ENCODE measurements at places on chromosomes 2 and 18.

DNA sequence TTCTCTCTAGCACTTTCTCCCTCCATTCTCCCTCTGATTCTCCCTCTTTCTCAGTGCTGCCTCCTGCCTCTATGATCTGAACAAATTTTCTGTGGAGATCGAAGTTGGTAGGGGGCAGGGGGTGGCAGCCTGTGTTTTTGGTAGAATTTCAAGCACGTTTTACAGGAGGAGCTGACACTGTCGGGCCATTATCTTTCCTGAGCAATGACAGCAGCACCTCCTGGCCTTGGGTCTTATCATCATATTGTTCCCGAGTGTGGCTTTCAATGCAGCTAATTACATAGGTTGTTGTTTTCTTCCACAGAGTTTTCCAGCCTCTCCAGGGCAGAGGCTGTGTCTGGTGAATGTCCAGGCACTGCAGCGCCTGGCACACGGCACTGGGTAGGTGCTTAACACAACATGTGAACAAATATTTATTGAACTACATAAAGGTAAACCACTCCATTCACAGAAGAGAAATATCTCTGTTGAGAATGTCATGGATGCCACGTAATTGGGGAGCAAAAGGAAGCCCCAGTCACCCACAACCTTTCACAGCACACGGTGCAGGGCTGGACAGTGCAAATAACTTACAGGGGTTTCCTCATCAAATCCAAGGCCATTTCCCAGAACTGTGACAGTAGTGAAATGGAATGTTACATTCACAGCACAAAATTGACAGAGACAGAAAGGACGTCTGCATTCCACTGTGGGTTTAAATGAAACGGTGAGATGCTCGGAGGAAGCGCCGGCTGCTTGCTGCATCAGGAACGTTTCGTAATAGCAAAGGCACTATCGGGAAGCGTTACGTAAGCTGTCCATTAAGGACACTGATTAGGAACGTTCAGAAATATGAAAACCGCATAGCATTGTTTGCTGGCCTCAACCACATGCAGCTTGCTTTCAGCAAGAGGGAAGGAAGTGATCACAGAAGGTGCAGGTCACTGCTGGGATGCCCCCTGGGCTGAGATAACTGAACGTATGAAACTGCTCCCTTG, 6.5 kb upstream of the KCNG2 start:
- peak; percentile 44 for DNase-seq

DNA sequence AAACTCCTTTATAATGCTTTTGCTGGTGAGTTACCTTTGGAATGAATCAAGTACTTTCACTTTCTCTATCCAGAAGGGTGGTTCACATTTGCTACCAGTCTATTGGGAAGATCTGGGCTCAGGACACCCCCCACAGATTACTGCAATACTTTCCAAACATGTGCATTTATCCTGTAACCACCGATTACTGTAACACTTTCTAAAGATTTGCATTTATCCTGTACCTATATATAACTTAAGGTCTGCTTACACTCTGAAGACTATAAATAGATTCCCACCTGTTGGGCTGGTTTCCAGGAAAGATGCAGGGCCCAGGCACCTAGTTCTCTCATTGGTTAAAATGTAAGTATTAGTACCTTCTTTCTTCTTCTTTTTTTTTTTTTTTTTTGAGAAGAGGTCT, 113.0 kb upstream of the NEDD4L start:
- no peak for DNase-seq

DNA sequence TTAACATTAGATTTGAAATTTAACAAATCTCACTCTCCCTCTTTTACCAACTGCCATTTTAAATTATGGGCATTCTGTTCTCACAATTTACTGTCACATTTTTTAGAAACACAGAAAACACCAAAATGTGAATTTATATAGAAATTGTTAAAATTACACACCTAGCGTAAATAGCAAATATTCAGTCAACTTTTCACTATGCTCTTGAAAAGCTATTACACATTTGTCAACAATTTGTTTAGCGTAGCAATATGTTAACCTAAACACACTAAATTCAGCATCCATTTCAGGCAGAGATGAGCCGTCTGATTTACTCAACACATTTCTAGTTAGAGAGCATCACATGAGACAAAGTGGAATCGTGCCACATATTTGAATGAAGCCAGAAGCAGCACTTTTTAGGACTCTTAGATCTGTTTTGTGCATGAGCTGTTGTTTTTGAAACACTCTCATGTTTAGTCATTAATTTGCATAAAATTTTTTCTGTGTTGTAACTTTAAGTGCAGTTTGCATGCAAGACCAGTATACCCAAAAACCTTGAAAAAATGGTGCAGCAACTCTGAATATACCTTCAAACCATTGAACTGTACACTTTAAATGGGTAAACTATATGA, 8.2 kb downstream of the TTC32 start:
- DNase-seq: no peak

DNA sequence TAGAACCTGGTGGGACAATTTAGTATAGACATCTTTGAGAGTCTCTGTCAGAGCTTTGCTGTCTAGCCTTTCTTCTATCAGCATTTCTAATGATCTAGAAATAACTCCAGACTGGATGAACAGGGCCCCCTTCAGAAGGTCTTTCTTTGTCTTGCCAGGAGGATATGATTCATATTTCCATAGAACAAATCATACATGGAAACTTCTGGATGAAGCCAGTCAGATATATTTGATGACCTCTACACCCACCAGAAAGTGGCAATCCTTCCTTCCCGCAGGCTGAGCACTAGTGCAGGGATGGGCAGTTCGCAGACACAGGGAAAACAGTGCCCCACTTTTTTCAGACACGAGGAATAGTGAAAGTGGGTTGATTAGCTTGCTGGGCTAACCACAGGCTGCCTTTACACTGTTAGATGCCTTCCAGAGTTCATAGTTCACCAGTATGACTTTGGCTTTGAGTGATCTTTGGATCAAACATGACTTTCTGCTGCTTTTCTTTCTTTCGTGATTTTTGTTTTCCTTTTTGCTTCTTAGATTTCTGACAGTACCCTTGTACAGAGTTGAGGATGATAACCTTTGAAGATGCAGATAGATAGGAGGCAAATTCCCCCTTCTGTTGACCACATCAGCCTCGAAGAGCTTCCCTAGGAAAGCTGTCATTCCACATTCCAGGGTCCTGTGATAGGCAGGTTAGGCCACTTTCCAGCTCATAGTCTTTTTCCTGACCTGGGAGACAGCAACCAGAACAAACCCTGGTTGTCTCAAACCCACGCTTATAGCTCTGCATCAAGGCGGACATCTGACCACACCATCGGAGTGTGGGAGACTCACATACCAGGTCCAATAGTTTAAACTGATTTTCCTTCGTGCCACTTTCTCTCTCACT, 237.0 kb downstream of the ZNF407 start:
- no peak for DNase-seq

DNA sequence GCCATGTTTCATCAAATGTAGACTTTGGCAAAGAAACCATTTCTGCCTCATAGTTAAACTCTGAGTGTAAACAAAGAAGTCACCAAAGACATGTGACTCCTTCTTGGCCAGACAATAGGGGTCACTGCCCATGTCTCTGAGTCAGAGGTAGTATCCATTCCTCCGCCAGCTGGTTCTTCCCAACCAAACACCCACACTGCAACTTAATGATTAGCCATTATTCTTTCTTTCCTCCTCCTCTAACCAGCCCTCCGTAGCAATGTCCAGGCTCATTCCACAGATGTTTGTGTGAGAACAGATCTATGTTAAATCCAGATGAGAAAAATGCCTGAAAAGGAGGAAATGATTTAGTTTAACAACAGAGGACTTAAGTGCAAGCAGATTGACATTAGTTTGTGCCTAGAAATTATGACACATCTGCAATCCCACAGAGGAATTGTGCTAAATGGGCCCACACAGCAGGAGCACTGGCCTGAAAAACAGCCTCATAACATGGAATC, 127.9 kb upstream of the SH3BP4 start:
- DNase-seq: peak; percentile 66

DNA sequence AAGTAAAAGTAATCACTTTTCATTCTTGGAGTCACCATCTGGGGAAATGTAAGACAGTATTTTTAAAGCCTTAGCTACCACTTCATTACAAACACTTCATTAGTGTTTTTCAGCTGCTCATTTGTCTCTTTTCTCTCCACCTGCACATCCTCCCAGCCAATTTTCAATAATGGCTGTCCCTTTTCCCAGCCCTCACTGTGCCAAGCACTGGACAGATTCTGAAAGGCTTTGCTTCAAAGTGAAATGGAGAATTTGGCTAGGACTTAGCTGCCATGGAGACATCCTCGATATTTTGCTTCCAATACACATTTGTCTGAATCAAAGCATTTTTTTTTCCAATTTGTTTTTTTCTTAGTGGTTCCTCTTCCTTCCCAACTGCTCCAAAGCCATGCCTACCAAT, 272.4 kb upstream of the NRXN1 start:
- DNase-seq: no peak

DNA sequence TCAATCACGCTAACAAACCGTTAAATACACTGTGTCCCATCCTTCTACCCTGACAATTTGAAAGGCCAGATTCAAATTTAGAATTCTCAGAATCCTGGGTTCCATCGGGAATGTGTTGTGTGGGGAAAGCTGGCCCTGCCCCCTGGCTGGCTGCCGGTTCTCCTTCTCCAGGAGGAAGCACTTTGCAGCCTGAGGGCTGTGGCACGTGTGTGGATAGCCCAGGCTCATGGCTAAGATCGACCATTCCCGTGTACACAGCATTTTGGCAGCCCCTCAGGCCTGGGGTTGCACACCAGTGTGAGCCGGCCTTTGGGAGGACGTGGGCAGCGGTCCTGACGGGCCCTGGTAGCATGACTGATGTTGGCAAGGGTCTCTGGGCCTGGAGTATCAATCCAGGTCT, 51.0 kb upstream of the ROCK2 start:
- no peak for DNase-seq

GRCh38 chr2:61620244-61621159, 82.3 kb upstream of the XPO1 start:
- DNase-seq: no peak

DNA sequence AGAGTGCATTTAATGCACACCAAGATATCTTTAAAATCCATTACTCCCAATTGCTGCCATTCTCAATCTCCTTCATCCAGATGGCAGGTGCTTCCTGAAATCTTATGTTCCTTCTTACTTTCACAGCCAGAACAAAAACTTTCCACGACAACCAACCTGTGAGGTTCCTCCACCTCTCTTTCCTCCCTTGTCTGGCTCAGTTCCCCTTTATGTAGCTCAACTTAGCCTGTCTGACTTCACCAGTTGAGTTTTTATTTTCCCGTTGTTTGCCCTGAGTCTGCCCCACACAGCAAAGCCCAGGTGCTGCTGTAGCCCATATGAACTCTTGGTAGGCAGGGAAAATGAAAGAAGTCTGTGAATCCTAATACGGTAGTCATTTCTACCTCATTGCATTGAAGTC, 112.5 kb downstream of the MREG start:
- no peak for DNase-seq

DNA sequence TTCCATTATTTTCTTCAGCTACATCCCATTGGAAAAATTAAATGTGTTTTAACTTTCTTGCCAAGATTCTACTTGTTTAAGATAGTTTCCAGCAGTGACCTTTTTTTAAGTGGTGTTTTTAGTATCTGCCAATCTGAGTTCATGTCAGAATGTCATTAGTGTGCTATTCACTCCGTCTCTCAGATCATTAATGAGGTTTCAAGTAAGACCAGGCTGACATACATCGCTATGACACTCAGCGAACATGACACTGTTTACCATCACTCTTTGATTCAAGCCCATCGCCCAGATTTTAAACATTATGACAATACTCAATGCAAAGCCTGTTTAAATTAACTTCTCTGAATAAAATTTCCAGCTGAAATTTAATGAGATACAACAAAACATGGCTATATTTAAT, 272.0 kb upstream of the KYNU start:
- DNase-seq: peak; percentile 85

DNA sequence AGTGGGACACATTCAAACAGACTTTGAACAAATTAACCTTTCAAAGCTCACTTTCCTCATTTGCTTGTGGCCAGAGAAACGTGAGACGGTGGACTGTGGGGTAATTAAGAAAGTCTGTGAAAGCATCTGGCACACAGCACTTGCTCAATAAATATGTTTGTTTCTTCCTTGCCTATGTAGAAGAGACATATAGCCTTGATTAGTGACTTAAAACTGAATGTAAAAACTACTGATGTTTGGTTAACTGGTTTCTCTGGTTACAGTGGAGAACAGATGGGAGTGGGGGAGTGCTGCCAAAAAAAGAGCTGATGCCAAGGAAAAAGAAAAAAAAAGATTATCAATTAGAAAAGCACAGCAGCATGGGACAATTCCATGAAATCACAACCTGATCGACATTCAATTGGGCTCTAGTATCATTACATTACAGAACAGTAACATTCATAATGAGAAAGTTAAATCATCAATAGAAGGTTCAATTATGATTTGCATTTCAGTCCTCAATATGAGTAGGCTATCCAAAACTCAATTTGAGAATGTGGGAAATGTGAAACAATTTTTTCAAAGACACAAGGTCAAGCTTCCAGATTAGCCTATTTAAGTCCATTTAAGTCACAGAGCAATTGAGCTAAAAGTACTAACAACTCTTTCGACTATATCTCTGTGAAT, 14.7 kb downstream of the CUL3 start:
- peak; percentile 30 for DNase-seq

DNA sequence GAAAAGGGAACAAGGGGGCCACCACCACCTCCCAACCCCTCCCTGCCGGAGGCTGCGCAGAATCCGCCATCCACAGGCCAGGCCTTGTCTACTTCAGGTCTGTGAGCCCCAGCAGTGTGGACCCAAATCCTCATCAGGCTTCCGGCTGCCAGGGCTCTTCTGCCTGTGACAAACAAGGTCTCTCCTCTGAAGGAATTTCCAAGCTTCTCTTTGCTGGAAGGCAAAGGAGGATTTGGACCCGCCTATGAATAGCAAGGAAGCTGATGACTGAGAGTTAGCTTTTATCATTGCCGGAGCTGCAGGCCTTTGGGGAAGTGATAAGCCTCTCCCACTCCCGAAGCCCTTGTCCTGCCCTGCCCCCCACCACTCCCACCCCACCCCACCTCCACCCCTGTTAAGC, 93.7 kb upstream of the SH3BP4 start:
- no peak for DNase-seq

DNA sequence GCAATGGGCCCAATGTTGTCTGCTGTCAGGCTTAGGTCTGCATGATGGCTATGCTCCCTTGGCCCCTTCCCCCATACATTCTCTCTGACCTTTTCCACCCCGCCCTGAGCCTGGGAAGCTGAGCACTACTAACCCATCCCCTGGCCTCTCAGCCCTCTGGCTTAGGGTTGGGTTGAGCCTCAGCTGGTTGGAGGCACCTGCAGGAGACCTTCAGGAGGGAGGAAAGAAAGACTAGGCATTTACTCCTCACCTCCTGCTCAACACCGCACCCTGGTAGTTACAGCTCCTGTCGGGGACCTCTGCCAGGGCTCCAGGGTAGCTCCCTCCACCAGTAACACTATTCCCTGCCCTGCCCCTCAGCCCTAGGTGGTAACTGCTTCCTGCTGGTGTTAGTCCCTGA, 80.5 kb downstream of the GALNT14 start:
- DNase-seq: no peak

DNA sequence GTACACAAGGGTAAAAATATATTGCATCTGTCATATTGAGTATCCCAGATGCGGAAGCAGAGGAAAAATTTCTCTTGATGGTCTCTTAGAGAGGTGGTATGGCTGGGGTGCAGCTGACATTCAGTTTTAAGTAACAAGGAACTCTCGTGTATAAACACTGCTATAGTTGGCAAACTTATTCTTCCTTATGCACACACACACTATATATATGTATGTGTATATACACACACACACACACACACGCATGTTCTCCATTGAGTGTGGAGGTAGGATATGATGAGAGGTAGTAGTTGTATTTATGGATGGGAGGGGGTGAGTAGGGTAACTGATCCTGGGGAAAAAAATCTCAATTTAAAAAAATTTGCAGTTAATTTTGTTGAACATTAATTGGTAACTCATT, 10.6 kb downstream of the PHLPP1 start:
- DNase-seq: no peak
